Epithelial cell of proximal tubule (primary cell): ENCODE measurements at places on chromosomes 4 and X. TPM values are rescaled to one million over a fixed set of nuclear protein-coding genes. Genes with fewer than 3 reads are reported as not detected.

GPRASP3 gene
- 1.5 and 2.0 TPM in 2 replicates for total RNA-seq

DNA sequence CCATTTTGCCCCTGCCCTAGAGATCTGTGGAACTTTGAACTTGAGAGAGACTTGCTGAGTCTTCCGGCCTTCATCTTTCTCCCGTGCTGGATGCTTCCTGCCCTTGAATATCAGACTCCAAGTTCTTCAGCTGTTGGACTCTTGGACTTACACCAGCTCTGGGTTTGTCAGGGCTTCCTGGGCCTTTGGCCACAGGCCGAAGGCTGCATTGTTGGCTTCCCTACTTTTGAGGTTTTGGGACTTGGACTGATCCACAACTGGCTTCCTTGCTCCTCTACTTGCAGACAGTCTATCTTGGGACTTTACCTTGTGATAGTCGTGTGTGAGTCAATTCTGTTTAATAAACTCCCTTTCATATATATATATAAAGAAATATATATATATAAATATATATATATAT lies 1071.0 kb downstream of the ADGRL3 start:
- DNase-seq = no peak

DNA sequence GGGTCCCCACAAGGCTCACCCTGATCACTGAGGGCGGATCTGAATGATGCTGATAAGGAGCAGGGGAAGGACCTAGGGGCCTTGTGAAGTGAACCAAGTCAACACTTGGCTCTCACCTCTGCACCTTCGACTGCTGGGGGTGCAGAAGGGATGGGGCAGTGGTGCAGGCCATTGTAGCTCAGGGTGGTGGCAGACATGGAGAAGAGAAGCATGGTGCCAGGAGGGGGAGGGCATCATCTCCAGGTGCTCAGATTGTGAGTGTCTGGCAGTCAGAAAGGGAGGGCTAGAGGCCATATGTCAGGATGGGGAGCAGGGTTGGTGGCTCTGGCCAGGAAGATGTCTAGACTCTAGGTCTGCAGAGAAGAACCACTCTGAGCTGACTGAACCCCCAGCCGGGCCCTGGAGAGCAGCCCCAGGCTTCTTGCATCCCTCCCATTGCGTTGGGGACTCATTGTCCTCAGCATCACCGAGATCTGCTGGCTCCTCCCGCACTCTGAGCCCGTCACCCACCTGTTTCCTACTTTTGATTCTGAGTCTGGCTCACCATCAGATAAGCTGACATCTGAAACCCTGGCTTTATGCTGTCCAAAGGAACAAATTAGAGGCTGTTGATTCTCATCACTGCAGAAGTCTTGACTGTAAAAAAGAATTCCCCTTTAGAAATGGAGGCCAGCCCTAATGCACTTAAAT lies 3.8 kb downstream of the APLN start:
- DNase-seq = no peak

- no peak for DNase-seq
Measured at GRCh38 chrX:21952624-21953023, 12.1 kb downstream of the SMS start.
